Chondrocyte (in vitro differentiated cells): ENCODE measurements at places on chromosomes 3 and 15. TPM values are rescaled to one million over a fixed set of nuclear protein-coding genes. Genes with fewer than 3 reads are reported as not detected.
A peak's percentile ranks its signal among the peaks of the same experiment; 100 is the strongest.

DNA sequence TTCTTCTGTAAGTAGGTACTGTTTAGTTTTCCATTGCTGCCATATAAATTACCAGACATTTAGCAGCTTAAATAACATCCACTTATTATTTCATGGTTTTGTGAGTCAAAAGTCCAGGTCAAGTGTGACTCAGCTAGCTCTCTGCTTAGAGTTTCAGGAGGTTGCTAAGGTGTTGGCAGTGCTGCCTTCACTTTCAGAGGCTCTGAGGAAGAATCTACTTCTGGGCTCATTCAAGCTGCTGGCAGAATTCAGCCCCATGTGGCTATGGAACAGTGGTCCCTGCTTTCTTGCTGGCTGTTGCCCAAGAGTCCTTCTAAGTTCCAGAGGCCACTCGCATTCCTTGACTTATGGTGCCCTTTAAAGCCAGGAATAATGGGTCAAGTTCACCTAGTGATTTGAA, 4.5 kb downstream of the CFAP44 start:
- no peaks in the 10 kb centered on the region for H3K27me3 ChIP-seq
- peak overlapping the region; percentile 46 for H3K27ac ChIP-seq
- H3K4me3 ChIP-seq = no peak overlapping the region
- H3K36me3 ChIP-seq = peaks cover 2% of the 10 kb centered on the region

- H3K4me3 ChIP-seq = no peak overlapping the region
- DNase-seq = no peak
- no peaks in the 10 kb centered on the region for H3K4me1 ChIP-seq
- no peak overlapping the region for H3K27ac ChIP-seq
- H3K36me3 ChIP-seq = no peaks in the 10 kb centered on the region
- H3K27me3 ChIP-seq = peaks cover 39% of the 10 kb centered on the region
Observed at GRCh38 chr15:92112180-92112579, 258.7 kb downstream of the SLCO3A1 start.

DNA sequence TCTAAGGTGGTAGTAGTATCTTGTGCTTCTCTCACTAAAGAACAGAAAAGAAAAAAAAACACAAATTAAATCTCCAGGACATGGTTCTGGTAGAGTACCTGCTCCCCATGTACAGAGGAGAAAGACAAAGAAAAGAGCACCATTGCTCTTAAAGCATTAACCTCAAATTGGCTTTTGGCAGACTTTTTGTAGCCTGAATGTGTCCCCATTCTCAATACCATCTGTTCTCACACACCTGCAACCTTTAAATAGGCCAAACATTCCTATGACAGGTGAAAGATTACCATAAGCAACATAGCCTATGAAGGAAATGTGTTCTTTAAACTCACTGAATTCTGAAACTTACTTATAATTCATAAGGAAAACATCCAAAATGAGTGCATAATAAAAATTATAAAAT, 68.0 kb downstream of the TIPARP start:
- H3K36me3 ChIP-seq = peaks cover 2% of the 10 kb centered on the region
- DNase-seq = no peak
- H3K4me3 ChIP-seq = no peak overlapping the region
- H3K4me1 ChIP-seq = no peaks in the 10 kb centered on the region

GRCh38 chr3:123148772-123149171, 53.0 kb upstream of the SEC22A start:
- peak overlapping the region; percentile 67 for H3K27ac ChIP-seq
- peak; percentile 48 for DNase-seq
- peaks cover 52% of the 10 kb centered on the region for H3K36me3 ChIP-seq

- no peaks in the 10 kb centered on the region for H3K36me3 ChIP-seq
- peaks cover 9% of the 10 kb centered on the region for H3K27me3 ChIP-seq
- H3K27ac ChIP-seq = no peak overlapping the region
- no peak for DNase-seq
- no peaks in the 10 kb centered on the region for H3K4me1 ChIP-seq
- H3K4me3 ChIP-seq = no peak overlapping the region
Observed at GRCh38 chr3:51243924-51244323, 141.2 kb upstream of the MANF start.

DNA sequence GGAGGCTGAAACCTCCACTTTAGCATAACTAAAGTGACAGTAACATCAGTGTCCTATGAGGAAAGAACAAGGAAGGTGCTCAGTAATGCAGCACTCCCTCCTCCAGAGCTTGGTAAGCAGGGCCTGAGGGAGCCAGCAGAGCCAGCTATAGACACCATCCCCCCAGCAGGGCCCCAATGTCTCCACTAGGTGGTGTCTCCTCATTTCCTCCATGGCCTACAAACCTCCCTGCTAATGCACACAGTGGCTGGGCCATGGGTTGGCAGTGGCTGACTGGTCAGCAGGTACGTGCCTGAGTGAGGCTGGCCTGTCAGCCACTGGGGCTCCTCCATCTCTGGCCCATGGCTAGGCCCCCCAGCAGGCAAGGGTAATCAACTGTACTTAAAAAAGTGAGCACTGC, 13.6 kb downstream of the MRPS25 start:
- H3K27ac ChIP-seq = no peak overlapping the region
- H3K4me1 ChIP-seq = peaks cover 2% of the 10 kb centered on the region
- H3K4me3 ChIP-seq = no peak overlapping the region
- peaks cover 15% of the 10 kb centered on the region for H3K36me3 ChIP-seq
- DNase-seq = no peak

The ALDH1A3 gene
- 0.51 to 0.55 TPM in 2 of 3 replicates, not detected in the other for total RNA-seq

The GOLGA6D gene
- total RNA-seq = 0.15 TPM in 1 of 3 replicates, not detected in the others
